CD14-positive monocyte (primary cell): ENCODE measurements at places on chromosomes 7 and 10.

- no peak for DNase-seq
Observed at GRCh38 chr7:94303695-94304094, 91.0 kb upstream of the COL1A2 start.

DNA sequence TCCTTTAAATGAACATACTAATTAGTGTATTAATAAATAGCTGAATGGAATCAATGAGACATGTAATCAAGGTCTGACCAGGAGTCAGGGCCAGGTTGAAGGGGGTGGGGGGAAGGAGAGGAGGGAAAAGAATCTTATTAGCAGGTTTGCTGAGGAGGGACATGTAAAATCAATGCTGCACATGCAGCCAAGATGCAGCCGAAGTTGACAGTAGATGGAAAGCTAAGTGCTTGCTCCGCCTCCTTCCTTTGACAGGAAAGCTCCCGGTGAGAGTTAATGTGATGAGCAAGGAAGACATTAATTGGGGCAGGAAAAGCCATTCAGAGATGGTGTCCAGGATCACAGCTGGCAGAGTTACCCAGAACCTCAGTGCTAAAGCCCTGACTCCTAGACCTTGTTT is 24.4 kb downstream of the PLXNA4 start:
- DNase-seq: no peak

DNA sequence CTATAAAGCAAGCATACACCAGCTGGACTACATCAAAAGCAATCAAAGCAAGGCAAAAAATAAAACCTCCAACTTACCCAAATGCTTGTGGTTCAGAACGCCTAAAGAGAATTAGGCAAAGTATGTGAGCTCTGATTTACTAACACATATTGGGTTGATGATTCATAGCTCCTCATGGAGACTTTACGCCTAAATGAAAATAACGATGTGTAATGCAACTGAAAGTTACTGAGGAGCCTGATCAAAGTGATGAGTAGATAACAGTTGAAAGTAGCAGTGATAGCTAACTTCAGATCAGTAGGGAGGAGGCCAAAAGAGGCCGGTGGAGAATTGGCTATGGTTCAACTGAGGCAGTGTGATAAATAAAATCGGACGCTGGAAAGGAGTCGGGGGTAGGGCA is 85.0 kb downstream of the MPP7 start:
- no peak for DNase-seq

DNA sequence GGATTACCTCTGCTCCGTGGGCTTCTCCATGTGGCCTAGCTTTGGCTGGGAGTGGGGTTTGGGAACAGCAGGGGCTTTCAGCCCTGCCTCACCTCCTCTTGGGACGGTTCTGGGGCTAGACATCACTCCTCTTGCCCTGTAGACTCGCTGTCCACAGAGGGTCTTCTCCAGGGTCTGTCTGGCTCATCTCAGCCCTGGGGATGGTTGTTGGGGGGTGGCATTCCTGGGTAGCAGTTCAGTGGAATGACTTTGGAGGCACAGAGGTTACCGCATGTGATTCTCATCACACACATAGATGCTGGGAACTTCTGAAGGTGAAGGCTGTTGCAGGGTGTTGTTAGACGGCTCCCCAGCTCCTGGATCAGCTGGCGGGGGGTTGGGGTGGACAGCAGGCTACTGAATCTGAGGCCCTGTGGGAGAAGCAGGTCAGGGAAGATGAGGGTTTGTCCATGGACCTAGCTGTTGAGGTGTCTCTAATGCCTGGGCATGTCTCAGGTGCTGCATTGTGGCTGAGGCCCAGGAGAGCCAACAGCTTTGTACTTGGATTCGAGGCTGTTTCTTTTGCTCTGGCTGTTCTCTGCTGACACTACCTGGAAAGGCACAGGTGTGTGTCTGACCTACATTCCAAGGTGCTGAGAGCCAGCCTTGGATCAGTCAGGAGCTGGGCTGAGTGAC is 23.8 kb downstream of the RAMP3 start:
- DNase-seq: no peak

DNA sequence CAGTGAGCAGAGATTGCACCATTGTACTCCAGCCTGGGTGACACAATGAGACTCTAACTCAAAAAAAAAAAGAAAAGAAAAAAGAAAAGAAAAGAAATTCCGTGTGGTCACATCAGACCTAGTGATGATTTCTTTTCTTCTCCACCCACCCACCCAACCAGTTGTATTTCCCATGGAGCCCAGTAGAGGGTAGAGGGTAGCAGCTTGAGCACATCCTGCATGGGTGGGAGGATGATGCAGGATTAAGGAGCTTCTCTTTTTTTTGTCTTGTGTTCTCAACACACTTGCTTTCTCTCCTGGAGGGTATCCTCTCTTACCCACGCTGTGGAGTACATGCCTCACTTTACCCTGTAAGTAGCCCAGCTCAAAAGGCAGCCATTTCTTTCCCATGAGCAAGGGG is 118.6 kb upstream of the CARD11 start:
- no peak for DNase-seq

GRCh38 chr7:40611095-40611871 is 476.5 kb downstream of the SUGCT start:
- DNase-seq: no peak

- DNase-seq: no peak
Observed at GRCh38 chr10:129522041-129522585, 55.1 kb downstream of the MGMT start.

DNA sequence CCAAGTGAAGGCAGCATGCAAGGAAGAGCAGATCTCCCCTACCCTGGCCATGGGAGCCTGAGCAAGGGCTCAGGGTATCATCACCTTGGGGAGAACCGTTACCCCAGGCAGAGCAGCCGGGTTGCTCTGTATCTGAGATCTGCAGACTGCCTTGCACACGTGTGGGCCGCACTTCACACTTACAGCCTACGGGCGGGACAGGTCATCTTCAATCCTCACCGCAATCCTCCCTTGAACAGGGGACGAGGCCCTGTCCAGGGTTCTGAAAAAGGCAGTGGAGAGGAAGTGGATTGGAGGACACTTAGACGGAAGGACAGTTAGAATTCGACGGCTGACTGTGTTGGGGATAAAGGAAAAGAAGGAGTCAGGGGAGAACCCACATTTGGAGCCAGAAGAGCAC is 51.4 kb downstream of the NPS start:
- no peak for DNase-seq

DNA sequence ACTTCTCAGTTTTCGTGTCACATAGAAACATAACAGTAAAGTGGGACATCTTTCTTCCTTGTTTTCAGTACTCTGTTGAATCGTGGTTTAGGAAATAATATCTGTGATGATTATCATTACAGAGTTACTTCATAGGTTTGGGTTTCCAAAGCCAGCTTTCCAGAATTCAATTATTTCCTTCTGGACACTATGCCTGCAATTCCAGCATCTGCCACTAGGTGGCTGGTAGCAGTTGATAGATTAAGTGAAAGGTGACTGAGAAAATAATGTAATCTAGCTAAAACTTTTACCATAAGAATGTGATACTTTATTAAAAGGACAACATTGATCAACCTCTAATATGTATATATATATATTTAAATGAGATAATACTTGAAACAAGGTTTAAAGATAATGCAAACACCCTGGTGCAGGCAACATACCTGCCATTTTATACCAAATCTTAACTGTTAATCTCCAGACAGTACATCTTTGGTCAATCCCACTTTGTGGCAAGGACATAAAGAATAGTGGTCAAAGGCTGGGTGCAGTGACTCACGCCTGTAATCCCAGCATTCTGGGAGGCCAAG is 102.6 kb downstream of the SH3PXD2A start:
- peak; percentile 15 for DNase-seq

DNA sequence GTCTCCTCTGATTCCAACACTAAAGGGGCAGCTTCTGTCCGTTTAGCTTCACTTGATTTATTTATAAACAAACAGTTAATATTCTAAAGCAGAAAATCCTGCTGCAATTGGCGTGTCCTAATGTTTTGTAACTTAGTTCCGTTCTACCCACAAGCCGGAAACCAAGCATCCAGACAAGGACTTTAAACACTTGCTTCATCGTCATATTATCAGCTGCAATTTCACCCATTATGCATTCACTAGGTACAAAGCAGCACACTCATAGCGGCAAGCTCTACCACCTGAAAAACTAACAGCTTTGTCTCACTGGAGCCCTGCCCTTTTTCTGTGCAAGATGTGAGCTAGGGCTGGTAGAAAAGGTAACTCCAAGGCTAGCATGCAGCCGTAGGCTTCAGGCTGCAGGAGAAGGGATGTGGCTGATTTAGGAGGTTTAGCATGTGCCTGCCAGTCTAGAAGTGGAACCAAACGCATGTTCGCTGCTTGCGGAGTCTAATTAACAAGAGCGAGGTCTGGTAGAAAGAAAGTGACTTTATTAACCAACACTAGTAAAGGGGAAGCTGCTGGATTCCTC is 43.7 kb upstream of the BPGM start:
- DNase-seq: peak; percentile 63

- DNase-seq: no peak
Observed at GRCh38 chr10:113967126-113967525, 76.5 kb upstream of the ADRB1 start.

DNA sequence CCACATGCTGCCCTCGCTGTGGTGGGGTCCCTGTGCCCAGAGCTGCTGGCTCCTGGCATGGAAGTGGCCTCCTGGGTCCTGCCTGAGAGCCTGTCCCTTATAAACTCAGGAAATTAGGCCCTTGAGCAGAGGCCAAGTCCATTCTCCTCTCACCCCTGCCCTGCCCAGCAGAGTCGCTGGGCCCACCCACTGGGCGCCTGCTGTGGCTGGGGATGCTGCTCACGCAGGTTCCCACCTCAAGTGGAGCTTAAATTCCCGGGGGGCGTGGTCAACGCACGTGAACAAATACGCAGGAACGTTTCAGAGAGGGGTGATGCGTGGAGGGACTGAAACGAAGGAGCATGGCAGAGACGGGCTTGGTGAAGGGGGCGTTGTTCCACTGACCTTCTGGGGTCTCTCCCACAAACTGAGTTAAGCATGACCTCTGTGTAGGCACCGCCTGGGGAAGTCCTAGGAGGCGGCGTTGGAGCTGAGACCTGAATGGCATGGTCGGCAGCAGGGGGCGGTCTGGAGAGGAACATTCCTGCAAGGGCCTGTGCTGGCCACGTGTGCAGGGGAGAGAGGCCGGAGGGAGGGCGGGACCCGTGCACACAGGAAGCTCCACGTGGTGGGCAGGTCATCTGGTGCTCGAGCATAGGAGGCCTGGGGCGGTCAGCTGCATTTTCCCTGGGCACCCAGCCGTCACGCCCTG is 27.9 kb downstream of the FAM20C start:
- DNase-seq: peak; percentile 22

GRCh38 chr10:125136087-125136486 is 24.3 kb downstream of the CTBP2 start:
- no peak for DNase-seq

DNA sequence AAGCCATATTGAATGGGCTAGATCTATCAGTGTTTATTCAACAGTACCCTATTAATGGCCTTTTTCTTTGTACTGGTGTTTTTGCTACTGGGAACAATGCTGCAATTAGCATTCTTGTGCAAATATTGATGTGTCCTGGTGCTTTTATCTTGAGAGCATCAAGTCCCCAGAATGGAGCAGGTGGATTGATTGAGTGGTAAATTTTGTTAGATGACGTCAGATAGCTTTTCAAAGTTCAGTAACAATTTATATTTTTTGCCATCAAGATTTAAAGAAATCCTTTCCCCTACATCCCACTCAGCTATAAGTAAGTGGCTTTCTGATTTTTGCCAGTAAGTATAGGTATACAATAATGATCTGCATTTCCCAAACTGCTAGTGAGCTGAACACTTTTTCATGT is 63.4 kb upstream of the SYPL1 start:
- no peak for DNase-seq

GRCh38 chr7:33722383-33723101 is 182.8 kb upstream of the BMPER start:
- DNase-seq: no peak

DNA sequence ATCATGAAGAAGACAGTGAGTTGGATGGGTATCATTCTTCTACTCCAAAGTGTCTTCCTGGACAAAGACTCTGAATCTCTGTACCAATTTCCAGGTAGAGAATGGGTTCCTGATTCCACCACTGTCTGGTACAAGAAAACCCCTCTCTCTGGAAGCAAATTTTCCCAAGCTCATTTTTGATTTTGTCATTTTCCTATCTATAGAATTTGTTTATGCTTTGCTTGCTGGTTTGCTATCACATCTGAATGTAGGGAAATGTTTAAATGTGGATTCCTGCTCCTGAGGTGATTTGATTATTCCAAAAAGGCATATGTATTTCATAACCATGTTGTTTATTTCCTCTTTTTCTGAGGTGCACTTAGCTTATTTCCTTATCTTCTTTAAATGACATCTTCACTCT is at the start of gene TAS2R16:
TSS of gene TAS2R16 (minus strand) at position 101 of the 400 bp plus-strand sequence. CDS start at position 35, 66 bp downstream.
- no peak for DNase-seq

GRCh38 chr10:110002801-110003523 is 4.8 kb upstream of the ADD3 start:
- no peak for DNase-seq

DNA sequence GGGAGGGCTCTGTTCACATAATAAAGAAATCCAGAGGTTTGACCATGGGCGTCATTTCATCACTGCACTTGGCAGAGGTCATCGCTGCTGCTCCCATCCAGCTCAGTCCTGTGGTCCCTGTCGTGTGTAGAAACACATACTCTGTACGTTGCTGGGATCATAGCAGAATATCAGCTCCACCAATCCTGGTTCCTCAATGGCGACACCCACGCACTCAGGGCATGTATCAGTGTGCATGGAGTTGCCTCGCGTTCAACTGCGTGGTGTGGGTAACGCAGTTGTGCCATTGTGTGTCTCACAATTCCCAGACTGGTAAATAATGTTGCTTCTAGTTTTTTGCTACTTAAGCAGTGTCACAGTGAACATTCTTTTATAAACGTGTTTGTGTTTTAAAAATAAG is 111.1 kb downstream of the LHPP start:
- no peak for DNase-seq

DNA sequence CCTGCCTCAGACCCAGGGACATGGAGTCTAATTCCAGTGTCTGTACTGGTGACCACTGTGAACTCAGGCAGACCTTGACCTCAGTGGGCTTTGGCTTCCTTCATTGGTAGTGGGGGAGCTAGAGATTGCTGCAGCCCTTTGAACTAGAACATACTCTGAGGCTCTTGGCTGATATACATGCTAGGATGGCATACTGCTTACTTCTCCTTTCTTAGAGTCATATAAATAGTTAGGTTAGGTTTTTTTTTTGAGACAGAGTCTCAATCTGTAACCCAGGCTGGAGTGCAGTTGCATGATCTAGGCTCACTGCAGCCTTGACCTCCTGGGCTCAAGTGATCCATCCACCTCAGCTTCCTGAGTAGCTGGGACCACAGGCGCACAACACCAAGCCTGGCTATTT is 49.7 kb downstream of the TMEM178B start:
- no peak for DNase-seq
